ENCODE measurements at places on chromosomes 16 and 17.

- no peak for ATAC-seq
Measured at GRCh38 chr16:65116818-65117430, 4.9 kb downstream of the CDH11 start.

DNA sequence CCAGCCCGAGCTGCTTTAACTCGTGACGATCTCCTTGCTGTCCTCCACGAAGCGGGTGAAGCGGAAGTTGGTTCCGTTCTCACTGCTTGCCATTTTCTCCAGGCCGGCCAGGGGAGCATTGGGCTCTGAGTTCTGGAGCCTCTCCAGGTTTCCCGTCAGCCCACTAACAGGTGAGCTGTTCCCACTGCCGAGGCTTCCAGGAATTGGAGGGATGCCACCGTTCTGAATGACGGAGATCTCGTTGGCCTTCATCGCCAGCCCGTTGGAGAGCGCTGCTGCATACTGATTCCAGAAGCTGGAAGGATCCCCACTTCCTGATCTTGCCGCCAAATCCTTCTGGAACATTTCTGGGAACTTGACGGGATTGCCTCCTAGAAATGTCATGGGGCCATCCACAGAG is 14.0 kb downstream of the SALL1 start:
- no peak for ATAC-seq

- no peak for ATAC-seq
Measured at GRCh38 chr17:72699545-72699944, 392.9 kb downstream of the SLC39A11 start.

DNA sequence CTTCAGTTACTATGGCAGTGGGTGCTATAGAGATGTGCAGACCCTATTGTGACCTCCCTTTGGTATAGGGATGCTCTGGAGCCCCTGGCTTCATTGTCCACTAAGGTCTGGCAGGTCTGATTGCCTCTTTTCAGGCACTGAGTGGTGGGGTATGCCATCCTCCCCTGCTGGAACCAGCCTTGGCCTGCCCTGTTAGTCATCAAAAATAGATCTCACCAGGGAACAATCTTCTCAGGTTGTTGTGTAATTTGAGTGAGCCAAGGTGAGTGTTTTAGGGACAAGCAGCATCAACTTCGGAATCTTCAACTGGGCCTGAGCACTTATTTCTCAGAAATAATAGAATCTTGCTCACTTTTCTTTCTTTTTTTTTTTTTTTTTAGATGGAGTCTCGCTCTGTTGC is 19.6 kb downstream of the HMOX2 start:
- no peak for ATAC-seq

DNA sequence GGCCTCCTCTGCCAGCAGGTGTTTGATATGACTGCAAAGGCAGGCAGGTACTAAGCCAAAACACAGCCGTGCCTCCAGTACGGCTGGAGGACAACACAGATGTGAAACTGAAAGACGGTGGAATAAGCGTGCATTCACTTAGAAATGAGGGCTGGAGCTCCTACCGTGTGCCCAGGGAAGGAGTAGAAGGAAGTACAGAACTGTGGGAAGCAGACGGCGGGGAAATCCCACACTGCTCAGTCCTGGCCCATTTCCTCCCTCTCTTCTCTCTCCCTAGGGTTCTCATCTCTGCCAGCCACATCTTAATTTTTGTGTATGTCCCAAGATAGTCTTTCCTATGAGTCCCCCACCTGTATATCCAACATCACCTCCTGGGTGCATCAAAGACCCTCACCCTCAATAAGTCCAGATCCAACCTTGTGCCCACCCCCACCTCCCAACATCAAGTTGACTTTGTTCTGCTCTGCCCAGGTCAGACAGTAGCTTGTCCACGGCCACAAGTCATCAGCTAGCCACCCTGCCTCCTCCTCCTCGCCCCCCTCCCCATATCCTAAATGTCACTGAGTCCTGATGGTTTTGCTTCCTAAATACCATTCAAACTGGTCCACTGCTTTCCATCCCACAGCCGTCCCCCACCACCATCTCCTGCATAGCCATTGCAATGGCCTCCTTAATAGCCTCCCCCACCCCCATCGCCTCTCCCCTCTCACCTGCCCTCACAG is 77.1 kb upstream of the RPL38 start:
- no peak for ATAC-seq

GRCh38 chr17:58244963-58245362 is 6.6 kb downstream of the LPO start:
- no peak for ATAC-seq
